ENCODE measurements at places on chromosomes 5 and 9.

DNA sequence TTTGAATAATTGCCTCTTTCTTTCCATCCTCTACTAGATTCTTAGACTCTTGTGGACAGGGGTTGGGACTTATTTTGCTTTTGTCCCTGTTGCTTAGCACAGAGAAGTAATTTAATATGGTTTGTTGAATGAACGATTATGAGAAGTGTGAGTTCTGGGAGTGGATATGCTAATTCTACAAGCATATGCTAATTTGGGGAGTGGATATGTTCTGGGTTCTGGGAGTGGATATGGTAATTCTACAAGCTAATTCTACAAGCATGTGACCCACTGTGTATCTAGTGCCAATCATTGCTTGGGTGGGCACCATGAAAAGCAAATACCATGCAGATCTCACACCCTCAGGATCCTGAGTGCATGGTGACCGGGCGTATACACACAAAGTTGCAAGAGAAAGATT is 181.8 kb upstream of the IL12B start:
- no peak for DNase-seq

DNA sequence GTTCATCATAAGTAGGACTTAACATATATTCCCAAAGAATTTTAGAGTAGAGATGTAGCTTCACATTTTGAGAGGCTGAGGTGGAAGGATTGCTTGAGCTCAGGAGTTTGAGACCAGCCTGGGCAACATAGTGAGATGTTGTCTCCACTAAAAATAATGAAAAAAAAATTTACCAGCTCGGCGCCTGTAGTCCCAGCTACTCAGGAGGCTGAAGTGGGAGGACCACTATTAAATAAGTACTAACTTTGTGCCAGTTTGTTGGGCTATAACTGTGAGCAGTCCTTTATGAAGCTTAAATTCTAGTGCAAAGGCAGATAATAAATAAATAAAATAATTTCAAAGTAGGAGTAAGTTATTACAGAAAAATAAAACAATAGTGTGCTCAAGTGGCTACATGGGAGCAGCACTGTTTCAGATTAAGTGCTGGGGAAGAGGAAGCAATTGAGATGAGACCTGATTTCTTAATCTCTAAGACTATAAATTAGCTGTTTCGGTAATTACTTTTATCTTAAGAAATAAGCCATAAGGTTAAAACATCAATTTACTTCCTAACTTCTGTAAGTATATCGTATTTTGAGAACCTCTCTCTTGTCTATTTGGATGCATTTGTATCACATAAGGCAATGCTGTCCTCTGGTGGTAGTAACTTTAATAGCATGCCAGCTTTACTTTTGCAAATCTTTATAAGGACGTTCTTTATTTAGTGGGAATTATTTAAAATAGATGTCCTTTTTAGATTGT is 98.9 kb downstream of the CSNK1G3 start:
- no peak for DNase-seq

GRCh38 chr5:44336708-44337107 is 52.5 kb downstream of the FGF10 start:
- DNase-seq, result no peak

DNA sequence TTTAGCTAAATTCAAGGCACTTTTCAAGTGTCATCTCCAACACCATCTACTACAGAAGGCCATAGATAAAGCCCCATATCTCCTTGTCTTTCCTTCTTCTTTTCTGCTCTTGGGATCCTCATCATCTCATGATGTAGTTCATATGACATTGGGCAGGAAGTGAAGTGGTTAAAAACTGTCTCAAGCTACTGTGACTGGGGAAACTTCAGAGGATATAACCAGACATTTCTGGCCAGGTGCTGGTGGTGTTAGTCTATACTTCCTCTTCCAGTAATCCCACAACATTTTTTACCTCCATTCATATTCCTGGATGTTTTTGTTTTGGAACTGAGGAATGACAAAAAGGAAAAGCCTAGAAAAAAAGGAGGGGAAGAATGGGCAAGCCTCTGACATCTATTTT is 188.7 kb downstream of the LURAP1L start:
- no peak for DNase-seq

GRCh38 chr5:103587185-103587748 is 24.7 kb upstream of the NUDT12 start:
- DNase-seq, result no peak

- no peak for DNase-seq
Observed at GRCh38 chr5:58595952-58596351, 13.1 kb downstream of the RAB3C start.

GRCh38 chr5:54259981-54260380 is 50.4 kb downstream of the ARL15 start:
- DNase-seq, result no peak

GRCh38 chr9:134293031-134293521 is 33.2 kb upstream of the RXRA start:
- DNase-seq, result no peak

GRCh38 chr9:38713426-38713825 is 6.5 kb downstream of the FAM240B start:
- no peak for DNase-seq

DNA sequence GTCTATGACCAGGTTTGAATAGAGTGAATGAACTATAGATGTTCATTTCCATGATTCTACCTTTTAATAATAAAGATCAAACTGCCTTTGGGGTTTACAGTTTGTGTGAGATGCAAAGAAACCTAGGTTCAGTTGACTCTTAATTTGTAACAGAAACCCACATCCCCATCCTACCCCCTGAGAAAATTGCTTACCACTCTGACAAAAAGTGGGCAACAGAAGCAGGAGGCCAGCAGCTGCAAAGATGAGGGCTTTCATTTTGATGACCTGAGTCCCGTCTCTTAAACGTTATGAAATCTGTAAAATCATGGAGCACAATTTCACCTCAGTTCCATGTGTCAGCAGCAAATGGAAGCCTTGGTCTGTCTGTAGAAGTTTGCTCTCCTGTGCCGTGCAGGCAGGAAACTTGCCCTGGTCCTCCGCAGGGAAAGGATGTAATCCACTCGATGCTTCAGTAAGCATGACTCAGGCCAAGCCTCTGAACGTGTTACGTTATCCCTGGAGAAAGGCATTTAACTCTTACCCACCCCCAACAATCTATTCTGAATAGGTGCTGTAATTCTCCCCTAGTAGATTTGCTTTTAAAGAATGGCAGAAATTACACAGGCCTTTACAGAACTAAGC is at the start of gene F2RL2:
Gene F2RL2, minus strand, starts transcription at position 431 of the 624 bp plus-strand sequence. Its CDS starts 173 bp downstream, at position 258.
- DNase-seq, result no peak

GRCh38 chr5:76402251-76402885 is 717 bp upstream of the IQGAP2 start:
- DNase-seq, result no peak

- no peak for DNase-seq
Observed at GRCh38 chr5:109316634-109317033, 93.1 kb downstream of the PJA2 start.

GRCh38 chr9:101628173-101628572 is 33.4 kb upstream of the PPP3R2 start:
- no peak for DNase-seq

- no peak for DNase-seq
Observed at GRCh38 chr9:129613520-129614175, 7.3 kb downstream of the C9orf50 start.

- DNase-seq, result no peak
Observed at GRCh38 chr9:14298601-14299022, 15.3 kb downstream of the NFIB start.

GRCh38 chr9:88746029-88746742 is 211.2 kb downstream of the NXNL2 start:
- no peak for DNase-seq

GRCh38 chr5:390623-391491 is 52.1 kb upstream of the EXOC3 start:
- no peak for DNase-seq

DNA sequence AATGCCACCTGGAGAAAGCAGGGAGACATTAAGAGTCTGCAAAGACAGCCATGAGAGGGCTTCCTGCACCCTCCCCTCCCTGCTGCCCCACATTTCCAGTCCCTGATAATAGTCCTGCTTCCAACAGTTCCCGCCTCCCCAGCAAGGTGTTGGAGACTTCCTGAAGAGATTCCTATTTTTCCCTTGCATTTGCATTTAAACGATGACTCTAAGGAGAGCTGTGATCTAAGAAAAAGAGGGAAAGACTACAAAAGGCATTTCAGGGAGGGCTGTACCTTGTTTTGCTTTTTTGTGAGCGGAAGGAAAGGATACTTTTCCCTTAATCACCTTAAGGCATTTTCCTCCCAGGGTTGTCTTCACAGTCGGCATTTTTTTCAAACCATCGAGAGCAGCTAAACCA is 62.1 kb downstream of the GAS1 start:
- DNase-seq, result no peak

DNA sequence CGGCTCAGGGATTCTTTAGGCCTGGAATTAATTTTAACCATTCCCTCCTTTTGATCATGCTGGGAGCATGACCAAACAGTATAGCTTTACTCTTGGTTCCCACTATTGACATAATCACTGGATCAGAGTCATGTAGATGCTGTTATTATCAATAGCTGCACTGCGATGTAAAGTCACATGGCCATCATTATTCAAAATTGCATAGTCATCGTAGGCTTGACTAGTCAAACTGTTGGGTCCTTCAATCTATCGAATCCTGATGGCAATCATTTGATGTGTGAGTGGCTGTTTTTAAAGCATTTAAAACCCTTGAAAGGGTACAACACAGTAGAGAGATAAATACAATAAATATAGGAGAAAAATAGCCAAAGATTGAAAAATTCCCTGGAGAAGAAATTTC is 1194.1 kb downstream of the EFNA5 start:
- DNase-seq, result no peak

DNA sequence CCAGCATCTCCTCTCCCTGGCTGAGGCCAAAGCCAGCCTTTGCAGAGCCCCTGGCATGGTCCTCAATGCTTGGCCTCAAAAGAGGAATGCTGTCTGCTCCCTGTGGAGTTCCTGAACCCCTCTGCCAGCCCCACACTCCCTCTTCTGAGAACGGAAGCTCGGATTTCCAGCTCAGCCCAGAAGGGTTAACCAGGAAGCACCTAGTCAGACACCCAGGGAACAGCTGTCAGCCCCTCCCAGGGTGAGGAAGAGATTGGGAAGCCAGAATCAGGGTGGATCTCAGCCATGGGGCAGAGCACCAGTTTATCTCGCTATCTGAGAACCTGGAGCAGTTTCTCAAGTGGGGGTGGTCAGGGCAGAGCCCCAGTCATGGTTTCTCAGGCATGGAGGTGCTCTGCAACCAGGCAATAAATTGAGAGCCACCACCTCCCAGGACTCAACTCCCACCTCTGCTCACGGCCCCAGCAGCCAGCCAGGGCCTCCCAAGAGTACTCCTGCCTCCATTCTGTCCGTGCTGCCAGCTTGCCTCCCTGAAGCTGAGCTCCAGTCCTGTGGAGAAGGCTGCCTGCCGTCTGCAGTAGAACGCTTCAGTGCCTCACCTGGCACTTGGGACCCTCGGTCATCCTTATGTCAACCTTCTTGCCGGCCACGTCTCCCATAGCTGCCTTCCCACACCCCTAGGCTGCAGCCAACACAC is 7.6 kb downstream of the FOXE1 start:
- no peak for DNase-seq

DNA sequence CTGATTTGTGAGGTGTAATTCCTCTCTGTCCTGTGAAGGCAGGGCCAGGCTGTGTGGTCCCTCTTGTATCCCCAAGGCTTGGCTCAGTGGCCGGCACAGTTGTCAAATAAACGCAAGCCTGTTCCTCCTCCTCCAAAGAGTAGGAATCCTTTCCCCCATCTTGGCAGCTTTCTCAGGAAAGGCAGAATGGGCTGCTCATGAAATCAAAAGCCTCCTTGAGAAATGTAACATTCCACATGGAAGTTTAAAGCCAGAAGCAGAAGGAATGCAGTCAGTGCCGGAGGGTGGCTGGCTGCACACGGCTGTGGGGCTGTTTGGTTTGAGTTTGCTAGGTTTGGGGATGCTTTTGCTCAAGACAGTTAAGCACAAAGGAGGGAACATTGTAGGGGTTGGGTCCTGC is 34.5 kb upstream of the MED10 start:
- no peak for DNase-seq

- no peak for DNase-seq
Observed at GRCh38 chr5:119250946-119251901, 104.6 kb upstream of the TNFAIP8 start.

GRCh38 chr9:98515506-98516204 is 193.1 kb downstream of the GABBR2 start:
- no peak for DNase-seq

GRCh38 chr9:92747459-92748232 is 17.0 kb downstream of the BICD2 start:
- DNase-seq, result no peak

- no peak for DNase-seq
Observed at GRCh38 chr5:28877050-28877449, 1838.7 kb upstream of the CDH9 start.

GRCh38 chr9:19875291-19875920 is 86.6 kb upstream of the SLC24A2 start:
- DNase-seq, result no peak

GRCh38 chr9:131405858-131406537 is 12.1 kb downstream of the PRRC2B start:
- no peak for DNase-seq

GRCh38 chr9:89848060-89849040 is 243.5 kb downstream of the GADD45G start:
- DNase-seq, result no peak

DNA sequence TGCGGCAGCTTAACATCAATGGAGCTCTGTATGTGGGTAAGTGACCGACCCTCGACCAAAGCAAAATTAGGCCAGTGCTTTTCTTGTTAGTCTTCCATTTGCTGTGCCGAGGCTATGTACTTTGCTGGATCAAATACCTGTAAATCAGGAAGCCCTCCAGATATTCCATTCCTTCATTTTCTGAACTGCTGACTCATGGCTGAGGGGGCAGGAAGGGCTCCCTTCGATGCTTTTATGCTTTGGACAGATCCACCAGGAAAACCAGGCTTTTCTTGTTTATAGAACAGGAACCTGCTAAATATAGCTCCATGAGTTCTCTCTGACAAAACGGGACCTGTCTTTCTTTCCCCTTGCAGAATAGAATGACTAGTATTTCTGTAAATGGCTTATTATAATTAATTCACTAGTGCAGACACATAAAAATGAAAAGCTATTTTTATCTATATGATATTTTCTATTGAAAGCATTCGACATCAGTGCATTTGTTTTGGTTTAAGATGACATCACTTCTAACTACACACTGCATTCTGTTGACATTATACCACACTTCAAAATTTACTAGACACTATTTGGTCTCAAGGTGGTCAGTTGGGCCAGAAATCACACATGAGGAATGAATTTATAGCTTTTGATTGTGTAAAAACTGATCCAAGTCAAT is 93.3 kb downstream of the LIFR start:
- DNase-seq, result no peak

GRCh38 chr9:69326261-69326660 is 1.2 kb downstream of the ENTREP1 start:
- DNase-seq, result no peak

GRCh38 chr9:105218673-105219072 is 25.8 kb upstream of the SLC44A1 start:
- no peak for DNase-seq

- DNase-seq, result no peak
Observed at GRCh38 chr9:133716564-133717112, 21.5 kb downstream of the SARDH start.

DNA sequence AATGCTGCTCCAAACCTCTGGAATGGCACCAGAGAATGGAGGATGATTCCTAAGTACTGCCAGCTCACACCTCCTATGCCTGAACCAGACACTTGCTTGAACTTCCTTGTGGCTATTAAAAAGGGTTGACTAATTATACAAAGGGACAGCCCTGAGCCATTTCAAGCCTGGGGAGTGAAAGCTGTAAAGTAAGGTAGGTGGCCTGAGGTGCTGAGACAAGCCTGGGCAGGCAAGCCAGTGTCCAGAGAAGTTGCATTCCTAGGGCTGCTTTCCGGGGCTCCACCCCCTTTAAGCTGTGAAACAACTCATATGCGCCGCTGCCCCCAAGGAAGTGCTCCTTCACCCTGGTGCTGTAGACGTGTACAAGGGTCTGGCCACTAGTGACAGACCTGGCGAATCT is 79.9 kb upstream of the SLC1A3 start:
- DNase-seq, result no peak
